ENCODE measurements at places on chromosomes 12 and 14.

GRCh38 chr12:14573118-14573517 lies 5.4 kb upstream of the PLBD1 start:
- no peak for DNase-seq

DNA sequence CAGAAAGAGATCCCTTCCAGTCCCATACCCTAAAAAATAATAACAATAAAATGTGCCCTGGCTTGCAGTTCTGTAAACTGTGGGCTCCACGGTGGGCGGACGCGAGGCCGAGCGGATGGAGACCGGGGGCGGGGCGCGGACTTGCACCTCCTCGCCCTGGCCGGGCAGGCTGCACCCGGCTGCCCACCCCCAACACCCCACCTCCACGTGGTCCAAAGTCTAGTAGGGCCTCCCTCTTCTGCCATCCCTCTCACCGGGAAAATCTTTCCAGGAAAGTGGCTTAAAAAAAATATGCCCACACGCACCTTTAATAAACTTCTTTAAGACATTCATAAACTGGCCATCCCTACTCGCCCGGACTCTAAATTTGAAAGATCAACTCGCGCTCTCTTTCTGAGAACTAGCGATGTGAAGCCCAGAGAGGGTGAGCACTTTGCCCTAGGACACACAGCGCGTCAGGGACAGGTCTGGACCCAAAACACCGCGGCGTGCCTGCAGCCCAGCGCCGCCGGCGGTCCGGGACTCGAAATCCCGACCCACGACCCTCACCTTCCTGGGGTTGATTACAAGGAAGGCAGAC lies 1.9 kb upstream of the BCL11B start:
- no peak for DNase-seq

DNA sequence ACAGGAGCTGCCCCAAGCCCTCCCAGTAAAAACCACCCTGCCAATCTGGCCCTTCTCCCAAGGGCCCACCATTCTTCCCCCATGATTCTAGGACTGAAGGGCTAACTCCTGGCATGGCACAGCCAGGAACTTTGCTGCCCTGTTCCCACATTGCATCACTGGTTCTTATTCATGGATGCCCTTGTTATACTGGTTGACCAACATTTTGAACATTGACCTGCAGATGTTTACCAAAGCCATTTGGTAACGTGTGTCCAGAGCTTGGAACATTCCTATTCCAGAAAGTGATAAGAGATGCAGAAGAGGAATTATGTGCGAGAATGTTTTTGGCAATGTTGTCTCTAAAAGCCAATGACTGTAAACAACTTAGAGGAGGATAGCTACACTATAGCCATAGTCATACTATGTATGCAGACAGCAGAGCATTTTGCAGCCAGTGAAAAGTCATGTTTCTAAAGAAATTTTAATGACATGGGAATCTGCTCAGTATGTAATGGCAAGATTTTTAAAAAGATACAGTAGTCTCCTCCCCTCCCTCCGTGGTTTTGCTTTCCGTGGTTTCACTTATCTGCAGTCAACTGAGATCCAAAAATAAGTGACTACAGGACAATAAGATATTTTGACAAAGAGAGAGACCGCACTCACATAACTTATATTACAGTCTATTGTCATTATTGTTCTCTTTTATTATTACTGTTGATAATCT lies 108.8 kb downstream of the DAAM1 start:
- no peak for DNase-seq

DNA sequence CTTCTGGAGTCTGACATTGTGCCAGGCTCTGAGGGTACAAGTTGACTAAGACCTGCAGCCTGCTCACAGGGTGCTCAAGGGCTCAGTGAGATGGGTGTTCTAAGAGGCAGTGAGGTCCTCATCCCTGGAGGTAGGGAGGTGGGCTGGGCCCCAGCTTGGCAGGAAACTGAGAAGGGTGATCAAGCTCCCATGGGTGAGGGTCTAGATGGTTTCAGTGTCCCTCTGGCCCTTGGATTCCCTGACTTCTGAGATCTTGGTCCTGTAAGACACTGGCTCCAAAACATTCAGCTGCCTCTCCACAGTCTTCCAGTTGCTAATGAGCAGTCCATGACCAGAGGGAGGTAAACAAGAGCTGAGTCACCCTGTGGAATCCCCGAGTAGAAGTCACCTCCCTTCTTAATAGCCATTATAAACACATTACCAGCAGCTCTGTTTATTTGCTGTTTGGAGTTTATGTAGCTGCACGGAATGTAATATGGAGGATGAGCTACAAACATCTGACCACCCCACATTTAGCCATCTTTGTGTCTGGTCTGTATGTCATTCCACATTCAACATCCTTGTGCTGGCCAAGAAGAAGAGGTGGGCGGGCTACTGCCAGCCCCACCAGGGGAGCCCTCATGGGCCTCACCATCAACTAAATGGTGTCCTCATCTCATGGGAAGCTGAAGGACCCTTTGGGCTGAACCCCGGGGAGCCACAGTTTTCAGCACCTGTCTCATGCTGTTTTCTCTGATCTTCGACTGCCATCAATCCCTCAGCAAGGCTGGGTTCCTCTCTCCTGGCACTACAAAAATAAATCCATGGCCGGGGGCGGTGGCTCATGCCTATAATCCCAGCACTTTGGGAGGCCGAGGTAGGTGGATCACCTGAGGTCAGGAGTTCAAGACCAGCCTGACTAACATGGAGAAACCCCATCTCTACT lies 37.2 kb upstream of the BDKRB2 start:
- peak; percentile 75 for DNase-seq

DNA sequence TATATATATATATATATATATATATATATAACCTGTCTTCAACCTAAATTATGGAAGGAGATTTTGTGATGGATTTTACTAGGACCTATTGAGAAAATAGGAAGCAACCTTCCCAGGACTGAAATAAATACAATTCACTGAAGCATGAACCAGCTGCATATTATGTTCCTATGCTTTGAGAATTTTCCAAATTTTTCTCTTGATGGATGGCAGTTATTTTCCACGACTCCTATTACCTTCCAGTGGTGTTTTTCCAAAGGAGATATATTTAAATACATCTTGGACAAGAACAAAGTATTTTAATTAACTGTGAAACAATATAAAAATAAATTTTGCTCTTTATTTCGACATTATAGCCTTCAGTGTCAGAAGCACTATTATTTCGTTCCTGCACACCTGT lies 87.9 kb downstream of the TMTC1 start:
- DNase-seq = no peak

GRCh38 chr12:89162589-89163261 lies 189.6 kb downstream of the DUSP6 start:
- peak; percentile 98 for DNase-seq

DNA sequence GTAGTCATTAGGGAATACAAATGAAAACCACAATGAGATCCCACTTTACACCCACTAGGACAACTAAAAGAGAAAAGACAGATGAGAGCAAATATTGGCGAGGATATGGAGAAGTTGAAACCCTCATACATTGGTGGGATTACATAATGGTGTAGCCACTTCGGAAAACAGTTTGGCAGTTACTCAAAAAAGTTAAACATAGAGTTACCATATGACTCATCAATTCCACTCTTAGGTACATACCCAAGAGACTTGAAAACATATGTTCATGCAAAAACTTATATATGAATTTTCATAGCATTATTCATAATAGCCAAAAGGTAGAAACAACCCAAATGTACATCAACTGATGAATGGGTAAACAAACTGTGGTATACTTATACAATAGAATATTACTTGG lies 27.1 kb downstream of the ALDH1L2 start:
- peak; percentile 22 for DNase-seq

- peak; percentile 69 for DNase-seq
These were observed 50.4 kb downstream of the GXYLT1 start for GRCh38 chr12:42094277-42094676.

- no peak for DNase-seq
These were observed 5.8 kb downstream of the RAB21 start for GRCh38 chr12:71760471-71760870.

GRCh38 chr14:84541018-84541417 lies 988.9 kb upstream of the FLRT2 start:
- no peak for DNase-seq

DNA sequence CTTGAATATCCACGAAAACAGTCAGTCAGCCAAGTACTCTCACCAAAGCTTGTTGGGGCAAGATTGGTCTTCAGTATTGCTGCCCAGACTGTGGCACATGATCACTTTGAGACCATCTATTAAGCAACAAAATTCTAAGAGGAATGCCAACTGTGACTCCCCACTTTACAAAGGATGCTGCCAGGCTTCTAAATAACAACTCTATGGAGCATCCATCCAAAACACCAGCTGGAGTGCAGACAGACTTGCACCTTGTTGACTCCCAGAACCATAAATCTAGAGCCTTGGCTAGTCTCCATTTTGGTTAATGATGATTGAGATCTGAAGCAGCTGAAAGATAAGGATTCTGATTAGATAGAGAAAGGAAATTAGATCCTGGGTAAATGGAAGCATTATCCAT lies 132.8 kb downstream of the DIO2 start:
- DNase-seq = no peak

DNA sequence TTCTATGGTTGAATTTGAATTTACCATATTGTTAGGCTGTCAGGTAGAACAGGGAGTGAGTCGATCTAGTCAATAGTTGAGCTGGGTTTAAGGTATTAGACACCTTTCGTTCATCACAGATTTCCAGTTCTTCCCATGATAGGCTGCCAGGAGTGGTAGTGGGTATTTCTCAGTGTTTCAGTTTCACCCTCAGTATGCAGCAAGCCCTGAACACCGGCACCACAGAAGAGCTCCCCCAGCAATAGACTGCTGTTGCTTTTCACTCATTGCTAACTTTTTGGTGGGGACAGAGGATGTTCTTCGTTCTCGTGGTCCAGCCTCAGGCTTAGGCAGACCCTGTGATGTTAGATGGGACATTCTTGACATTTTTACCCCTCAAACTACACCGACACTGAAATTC lies 164.6 kb downstream of the PTPRO start:
- no peak for DNase-seq

- no peak for DNase-seq
These were observed 5.3 kb upstream of the KRAS start for GRCh38 chr12:25256005-25256404.

- no peak for DNase-seq
These were observed 16.6 kb upstream of the TSPAN11 start for GRCh38 chr12:30910038-30910350.

GRCh38 chr14:89841851-89842250 lies 112.7 kb downstream of the EFCAB11 start:
- DNase-seq = no peak

GRCh38 chr12:82470906-82471512 lies 112.7 kb downstream of the METTL25 start:
- peak; percentile 7 for DNase-seq

DNA sequence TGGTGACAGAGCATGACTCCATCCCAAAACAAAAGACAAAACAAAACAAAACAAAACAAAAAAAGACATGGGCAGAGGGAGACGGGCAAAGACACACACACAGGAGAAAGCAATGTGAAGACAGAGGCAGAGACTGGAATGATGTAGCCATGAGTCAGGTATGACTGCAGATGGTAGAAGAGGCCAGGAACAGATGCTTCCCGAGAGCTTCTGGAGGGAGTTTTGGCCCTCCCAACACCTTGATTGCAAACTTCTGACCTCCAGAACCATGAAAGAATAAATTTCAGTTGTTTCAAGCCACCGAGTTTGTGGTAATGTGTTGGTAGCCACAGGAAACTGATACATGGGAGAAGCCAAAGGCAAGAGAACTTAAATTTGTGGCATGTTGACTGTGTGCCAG lies 27.1 kb downstream of the VWF start:
- DNase-seq = peak; percentile 64

DNA sequence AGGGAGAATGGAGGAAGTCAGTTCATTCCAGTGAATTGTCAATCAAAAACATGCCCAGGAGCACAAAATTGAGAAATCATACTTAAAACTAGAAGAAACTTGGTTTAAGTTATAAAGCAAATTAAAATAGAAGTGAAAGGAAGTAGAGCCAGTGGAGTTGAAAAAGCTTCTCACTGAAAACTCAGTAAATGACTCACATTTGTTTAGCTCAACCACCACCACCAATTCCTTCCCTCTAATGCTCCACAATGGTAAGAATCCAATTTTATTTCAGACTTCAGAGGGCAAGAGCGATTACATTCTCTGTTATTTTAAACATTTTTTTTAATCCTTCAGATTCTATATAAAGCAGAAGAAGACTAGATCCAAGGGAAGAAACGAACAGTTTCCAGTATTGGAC lies 19.4 kb downstream of the UTP20 start:
- peak; percentile 0 for DNase-seq

DNA sequence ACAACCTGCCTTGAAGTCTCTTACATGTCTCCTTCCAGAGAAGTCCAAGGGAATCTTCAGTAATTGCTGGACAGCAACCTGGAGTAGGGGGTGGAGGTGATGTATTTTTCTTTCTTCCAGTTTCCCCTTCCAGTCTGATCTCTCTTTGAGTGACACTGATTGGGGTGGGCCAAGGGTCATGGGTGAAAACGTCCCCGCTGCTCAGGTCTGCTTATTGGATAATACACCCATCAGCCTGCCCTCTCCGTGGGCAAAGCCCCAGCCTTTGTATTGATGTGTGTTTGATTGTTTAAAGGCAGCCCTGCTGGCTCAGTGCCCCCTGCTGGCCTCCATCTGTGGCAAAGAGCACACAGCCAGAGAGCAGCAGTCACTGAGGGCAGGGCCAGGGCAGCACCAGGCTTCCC lies 35.7 kb upstream of the ATP2A2 start:
- DNase-seq = peak; percentile 4

DNA sequence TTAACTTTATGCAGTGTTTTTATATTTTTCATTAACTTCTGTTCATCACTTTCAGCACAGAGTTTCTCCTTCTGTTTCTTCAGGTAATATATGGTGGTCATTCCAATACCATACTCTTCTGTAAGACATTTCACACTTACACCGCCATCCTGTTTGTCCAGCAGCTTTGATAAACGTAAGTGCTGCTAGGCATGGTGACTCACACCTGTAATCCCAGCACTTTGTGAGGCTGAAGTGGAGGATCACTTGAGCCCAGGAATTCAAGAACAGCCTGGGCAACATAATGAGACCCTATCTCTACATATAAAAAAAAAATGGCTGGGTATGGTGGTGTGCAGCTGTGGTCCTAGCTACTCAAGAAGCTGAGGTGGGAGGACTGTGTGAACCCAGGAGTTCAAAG lies 55.8 kb downstream of the EXOC5 start:
- DNase-seq = no peak

DNA sequence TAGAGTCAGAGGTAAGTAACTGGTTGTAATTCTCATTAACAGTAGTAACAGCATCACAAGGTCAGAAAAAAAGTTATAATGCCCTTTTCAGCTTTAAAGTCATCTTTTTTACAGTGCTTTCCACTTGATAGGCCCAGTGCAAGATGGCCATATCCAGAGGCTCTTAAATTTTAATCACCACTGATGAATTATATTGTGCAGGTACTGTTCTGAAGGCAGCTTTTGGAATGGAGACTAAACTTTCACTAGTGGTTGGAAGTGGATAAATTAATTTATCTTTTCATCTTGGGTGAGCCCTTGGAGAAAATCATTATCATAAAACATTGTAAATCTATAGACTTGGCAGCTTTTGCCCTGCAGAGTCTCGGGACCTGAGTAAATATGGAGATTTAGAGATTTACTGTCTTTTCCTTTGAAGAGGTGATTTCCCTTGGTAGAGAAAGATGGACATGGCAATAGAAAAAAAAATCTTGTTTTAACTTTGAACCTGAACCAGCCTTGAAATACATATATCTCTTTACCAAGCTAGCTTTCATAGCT lies 969.1 kb upstream of the NOVA1 start:
- DNase-seq = no peak
